Bronchial smooth muscle cell (primary cell): ENCODE measurements at places on chromosomes 4 and X. TPM values are rescaled to one million over a fixed set of nuclear protein-coding genes. Genes with fewer than 3 reads are reported as not detected.

Gene RASGEF1B
- total RNA-seq: under 0.01 TPM in 1 of 2 replicates, not detected in the other

Gene SUPT20HL1
- 0.09 and 0.32 TPM in 2 replicates for total RNA-seq

Gene ARHGAP10
- 35.6 and 41.0 TPM in 2 replicates for total RNA-seq

Gene PAGE2
- total RNA-seq: not detected in 2 replicates

Gene BEX5
- not detected in 2 replicates for total RNA-seq

Gene CYSLTR1
- total RNA-seq: 0.26 and 2.2 TPM in 2 replicates

Gene GAGE2A
- total RNA-seq: not detected in 2 replicates

Gene CXCL11
- not detected in 2 replicates for total RNA-seq

Gene CC2D2A
- total RNA-seq: 30.9 and 40.4 TPM in 2 replicates

Gene SNX12
- 65.1 and 79.3 TPM in 2 replicates for total RNA-seq

Gene TRPC5OS
- not detected in 2 replicates for total RNA-seq

Gene AKAP14
- not detected in 2 replicates for total RNA-seq

Gene NDP
- total RNA-seq: 0.34 and 2.0 TPM in 2 replicates

Gene L1CAM
- 0.09 and 0.32 TPM in 2 replicates for total RNA-seq

Gene SSX2
- not detected in 2 replicates for total RNA-seq

Gene UGT2B15
- total RNA-seq: not detected in 2 replicates

Gene PAGE5
- not detected in 2 replicates for total RNA-seq

Gene TRIM75
- total RNA-seq: not detected in 2 replicates

Gene PABPC4L
- total RNA-seq: 0.09 and 0.47 TPM in 2 replicates

Gene WWC2
- 12.8 and 13.8 TPM in 2 replicates for total RNA-seq

Gene CSAG3
- not detected in 2 replicates for total RNA-seq

Gene VCX2
- not detected in 2 replicates for total RNA-seq

Gene ZNF157
- total RNA-seq: 0.32 and 0.43 TPM in 2 replicates

Gene SETD7
- total RNA-seq: 48.4 and 85.6 TPM in 2 replicates

Gene EVC2
- total RNA-seq: 12.0 and 15.9 TPM in 2 replicates

Gene TAF7L
- 0.69 and 0.95 TPM in 2 replicates for total RNA-seq

Gene TEX13D
- total RNA-seq: not detected in 2 replicates

Gene CTAG2
- not detected in 2 replicates for total RNA-seq

Gene TMSB15B
- 2.0 and 4.9 TPM in 2 replicates for total RNA-seq

Gene GIMD1
- not detected in 2 replicates for total RNA-seq

Gene PNMA6F
- not detected in 2 replicates for total RNA-seq

Gene SPOCK3
- 0.32 and 1.3 TPM in 2 replicates for total RNA-seq

Gene DUX4
- total RNA-seq: not detected in 2 replicates

Gene BST1
- total RNA-seq: 8.7 and 12.1 TPM in 2 replicates

Gene EDA
- total RNA-seq: under 0.01 and 0.09 TPM in 2 replicates

Gene DIPK2B
- not detected in 2 replicates for total RNA-seq

Gene NONO
- 383 and 436 TPM in 2 replicates for total RNA-seq

Gene LUZP4
- not detected in 2 replicates for total RNA-seq

Gene NRK
- 0.34 and 0.47 TPM in 2 replicates for total RNA-seq

Gene RWDD4
- total RNA-seq: 8.8 and 13.2 TPM in 2 replicates

Gene SSX3
- not detected in 2 replicates for total RNA-seq

Gene CABS1
- not detected in 2 replicates for total RNA-seq

Gene CT45A5
- total RNA-seq: not detected in 2 replicates

Gene VCX
- not detected in 2 replicates for total RNA-seq

Gene DMP1
- not detected in 2 replicates for total RNA-seq

Gene SLC6A8
- total RNA-seq: 7.8 and 11.5 TPM in 2 replicates

Gene NPNT
- total RNA-seq: under 0.01 and 0.16 TPM in 2 replicates

Gene AMTN
- total RNA-seq: not detected in 2 replicates

Gene GRID2
- under 0.01 TPM in 1 of 2 replicates, not detected in the other for total RNA-seq

Gene RTL3
- under 0.01 TPM in 1 of 2 replicates, not detected in the other for total RNA-seq

Gene SMC1A
- total RNA-seq: 5.7 and 5.9 TPM in 2 replicates

Gene SCML2
- 0.79 and 1.1 TPM in 2 replicates for total RNA-seq

Gene PCSK1N
- 0.09 and 0.16 TPM in 2 replicates for total RNA-seq

Gene PRRG1
- 7.7 and 9.1 TPM in 2 replicates for total RNA-seq

Gene ADGRL3
- not detected in 2 replicates for total RNA-seq

Gene MAGED4B
- 18.3 and 51.6 TPM in 2 replicates for total RNA-seq

Gene MAGEA2
- 0.16 TPM in 1 of 2 replicates, not detected in the other for total RNA-seq

Gene PGAM4
- not detected in 2 replicates for total RNA-seq

Gene P2RY4
- total RNA-seq: under 0.01 TPM in 1 of 2 replicates, not detected in the other

Gene ZDHHC15
- under 0.01 and 0.09 TPM in 2 replicates for total RNA-seq
